ENCODE measurements at places on chromosomes 6 and 20. TPM values are rescaled to one million over a fixed set of nuclear protein-coding genes. Genes with fewer than 3 reads are reported as not detected.

The RBBP8NL gene
- not detected for total RNA-seq

The SOBP gene
- total RNA-seq, result 30.0 TPM

GRCh38 chr6:71457929-71458328, 169.3 kb downstream of the OGFRL1 start:
- no peak overlapping the region for H3K4me3 ChIP-seq
- no peaks in the 10 kb centered on the region for H3K36me3 ChIP-seq
- H3K27me3 ChIP-seq, result no peaks in the 10 kb centered on the region
- H3K4me1 ChIP-seq, result no peaks in the 10 kb centered on the region
- no peak overlapping the region for H3K27ac ChIP-seq

The HLA-DOB gene
- total RNA-seq, result 0.20 TPM

DNA sequence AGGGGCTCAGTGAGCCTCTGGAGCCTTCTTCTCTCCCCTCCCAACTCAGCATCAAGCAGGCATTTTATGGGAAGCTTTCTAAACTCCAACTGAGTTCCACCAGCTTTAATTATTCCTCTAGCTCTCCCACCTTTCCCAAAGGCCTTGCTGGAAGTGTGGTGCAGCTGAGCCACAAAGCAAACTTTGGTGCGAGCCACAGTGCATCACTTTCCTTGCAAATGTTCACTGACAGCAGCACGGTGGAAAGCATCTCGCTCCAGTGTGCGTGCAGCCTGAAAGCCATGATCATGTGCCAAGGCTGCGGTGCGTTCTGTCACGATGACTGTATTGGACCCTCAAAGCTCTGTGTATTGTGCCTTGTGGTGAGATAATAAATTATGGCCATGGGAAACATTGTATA, 78.8 kb downstream of the ASXL1 start:
- no peak overlapping the region for H3K27ac ChIP-seq
- peaks cover 12% of the 10 kb centered on the region for H3K4me1 ChIP-seq
- H3K36me3 ChIP-seq, result peaks cover 64% of the 10 kb centered on the region
- no peak overlapping the region for H3K4me3 ChIP-seq
